ENCODE measurements at places on chromosomes 3 and 15. TPM values are rescaled to one million over a fixed set of nuclear protein-coding genes. Genes with fewer than 3 reads are reported as not detected.

NOX5 gene
- total RNA-seq = not detected

ALCAM gene
- 24.0 TPM for total RNA-seq

EPHB3 gene
- total RNA-seq = 6.3 TPM

DLEC1 gene
- total RNA-seq = 0.81 TPM

SLC28A2 gene
- not detected for total RNA-seq

CCDC13 gene
- total RNA-seq = 0.79 TPM

ZNF501 gene
- total RNA-seq = 8.8 TPM

EPHB1 gene
- 7.0 TPM for total RNA-seq
